Esophagus squamous epithelium (tissue), 5 donors: ENCODE measurements at places on chromosomes 1 and 21.

DNA sequence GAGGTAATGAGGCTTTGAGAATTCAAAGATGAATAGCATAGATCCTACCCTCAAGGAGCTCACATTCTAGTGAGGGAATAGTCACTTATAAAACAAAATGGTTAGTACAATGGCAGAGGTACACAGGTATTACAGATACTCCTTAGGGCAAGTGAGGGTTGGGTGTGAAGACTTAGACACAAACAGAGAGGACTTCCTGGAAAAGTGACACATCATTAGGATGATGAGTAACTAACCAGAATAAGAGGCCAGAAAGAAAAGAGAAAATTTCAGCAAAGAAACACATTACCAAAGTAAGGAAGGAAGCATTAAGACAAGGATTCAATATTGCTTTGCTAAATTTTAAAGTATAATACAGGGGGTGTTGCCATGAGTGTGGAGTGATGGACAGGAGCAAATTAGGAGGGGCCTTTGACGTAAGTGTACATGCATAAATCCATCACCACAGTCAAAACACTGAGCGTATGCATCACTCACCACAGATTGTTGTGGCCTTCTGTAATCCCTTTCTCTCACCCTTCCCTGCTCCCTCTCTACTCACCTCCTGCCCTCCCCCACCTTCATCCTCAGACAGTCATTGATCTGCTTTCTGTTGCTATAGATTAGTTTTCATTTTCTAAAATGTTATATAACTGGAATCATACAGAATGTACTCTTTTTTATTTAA, 7.9 kb downstream of the CD53 start:
- DNase-seq: no peak

- DNase-seq: no peak
Measured at GRCh38 chr21:45830221-45830640, 151.3 kb upstream of the COL6A1 start.

DNA sequence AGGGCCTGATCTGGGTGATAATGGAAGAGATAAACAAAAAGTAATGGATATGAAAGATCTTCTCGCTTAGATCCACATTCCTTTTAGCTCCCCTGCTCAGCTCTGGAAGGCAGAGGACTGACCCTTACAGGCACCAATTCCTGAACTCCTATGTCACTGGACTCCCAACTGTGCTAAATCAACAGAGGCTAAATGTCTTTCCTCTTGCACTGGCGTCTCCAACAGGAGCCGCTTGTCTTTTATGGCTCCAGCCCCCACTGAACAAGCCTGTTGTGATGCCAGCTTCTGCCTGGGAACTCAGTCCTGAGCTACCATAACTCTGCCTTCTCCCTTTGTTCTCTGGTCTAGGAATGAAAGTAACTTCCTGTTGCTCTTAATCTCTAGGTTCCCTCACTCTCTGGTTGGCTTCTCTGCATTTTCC, 142.1 kb upstream of the COL11A1 start:
- no peak for DNase-seq

- DNase-seq: no peak
Measured at GRCh38 chr1:213166852-213167251, 115.8 kb downstream of the RPS6KC1 start.

- no peak for DNase-seq
Measured at GRCh38 chr1:110650609-110651008, 24.1 kb downstream of the KCNA3 start.

DNA sequence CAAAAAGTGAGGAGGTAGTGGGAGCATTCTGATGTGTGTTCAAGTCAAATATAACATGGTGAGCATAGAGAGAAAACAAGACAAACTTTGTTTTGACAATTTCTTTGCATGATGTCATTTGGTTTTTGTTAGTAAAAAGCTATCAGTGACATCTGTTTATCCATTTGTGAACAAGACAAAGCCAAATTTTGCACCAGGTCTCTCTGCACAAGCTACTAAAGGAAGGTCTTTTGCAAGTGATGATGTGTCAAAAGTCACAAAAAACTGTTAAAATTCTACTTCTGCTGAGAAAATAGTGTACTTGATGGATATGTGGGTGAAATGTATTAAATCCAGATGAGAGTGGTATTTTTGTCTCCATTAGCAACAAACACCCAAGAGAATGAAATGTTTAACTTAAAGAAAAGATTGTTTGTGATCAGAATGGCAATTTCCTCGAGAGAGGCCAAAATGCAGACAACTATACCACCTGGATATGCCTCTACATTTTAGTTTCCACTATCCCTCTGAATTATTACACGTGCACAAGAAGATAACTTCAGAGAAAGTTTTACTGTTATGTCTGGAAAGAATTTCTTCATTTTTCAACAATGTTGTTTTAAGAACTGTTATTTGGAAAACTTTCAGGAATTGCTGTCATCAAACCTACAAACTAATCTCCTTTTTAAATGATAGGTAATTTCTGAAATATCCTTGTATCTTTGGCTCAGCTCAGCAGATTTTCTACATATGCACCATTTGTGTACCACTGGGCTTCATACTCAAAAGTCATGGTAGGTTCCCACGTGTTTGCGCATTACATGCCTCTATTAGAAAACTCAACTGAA, 807.4 kb upstream of the ADGRL2 start:
- no peak for DNase-seq

DNA sequence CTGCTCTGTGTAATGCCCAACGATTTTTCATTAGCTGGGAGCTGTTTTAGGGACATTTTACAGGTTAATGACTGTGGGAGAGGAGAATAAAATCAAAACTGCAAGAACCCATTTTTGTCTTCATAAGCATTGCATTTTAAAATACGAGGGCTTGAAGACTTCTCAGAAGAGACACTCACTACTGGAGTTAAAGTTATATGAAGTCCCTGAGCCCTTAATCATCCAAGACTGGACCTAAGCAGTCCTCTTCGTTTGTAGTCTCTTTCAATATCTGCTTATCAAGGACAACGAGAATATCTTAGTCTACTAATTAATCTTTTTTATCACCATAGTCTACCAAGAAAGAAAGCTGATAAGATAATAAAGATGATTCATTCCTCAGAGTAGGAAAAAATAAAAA, 176.9 kb upstream of the SGIP1 start:
- DNase-seq: no peak

DNA sequence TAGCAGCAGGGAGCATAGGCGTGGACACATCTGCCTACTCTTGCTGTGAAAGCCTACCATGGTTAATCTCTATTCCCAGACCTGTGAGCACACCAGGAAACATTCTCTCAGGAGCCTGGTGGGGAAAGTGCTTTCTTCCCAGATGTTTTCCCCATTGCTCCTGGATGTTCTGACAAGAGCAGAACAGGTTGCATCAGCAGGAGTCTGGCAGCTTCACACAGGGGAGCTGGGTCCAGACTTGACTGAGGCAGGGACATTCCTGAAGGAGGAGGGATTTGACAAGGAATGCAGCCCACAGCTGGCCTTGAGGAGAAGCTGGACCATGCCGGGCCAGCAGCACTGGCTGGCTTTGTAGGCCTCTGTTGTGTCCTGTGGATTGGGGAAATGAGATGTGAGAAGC, 21.0 kb upstream of the ARTN start:
- no peak for DNase-seq

DNA sequence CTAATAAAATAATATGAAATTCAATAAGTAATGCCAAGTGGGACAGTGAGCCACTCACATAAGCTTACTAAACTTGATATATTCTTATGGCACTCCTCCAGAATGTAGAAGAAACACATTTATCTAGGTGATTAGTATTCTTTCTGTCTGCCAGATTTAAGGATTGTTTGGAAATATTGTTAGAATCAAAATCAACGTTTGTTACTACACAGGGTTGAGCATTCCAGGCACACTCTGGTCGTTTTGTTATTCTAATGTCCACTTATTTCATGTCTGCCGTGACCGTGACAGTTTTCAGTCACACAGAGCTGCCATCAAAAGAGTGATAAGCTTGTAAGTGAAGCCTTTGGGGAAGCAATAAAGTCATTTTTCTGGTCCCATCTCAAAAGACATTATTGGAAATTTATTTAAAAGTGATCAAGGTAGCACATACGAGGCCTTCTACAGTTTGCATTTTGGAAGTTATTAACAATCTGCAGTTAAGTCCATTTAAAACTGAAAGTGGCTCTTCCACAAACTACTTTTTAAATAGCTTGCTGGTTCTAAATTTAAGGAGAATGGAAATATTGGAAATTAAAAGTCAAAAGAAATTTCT, 38.0 kb downstream of the NFIA start:
- no peak for DNase-seq

GRCh38 chr1:6180707-6181311, 688 bp upstream of the CHD5 start:
- DNase-seq: no peak

GRCh38 chr1:219310181-219310728, 136.6 kb downstream of the LYPLAL1 start:
- DNase-seq: no peak
